ENCODE measurements at places on chromosomes 1 and 21. TPM values are rescaled to one million over a fixed set of nuclear protein-coding genes. Genes with fewer than 3 reads are reported as not detected.

GRCh38 chr21:43731476-43731875 lies 12.5 kb downstream of the PDXK start:
- DNase-seq: no peak

- DNase-seq: no peak
Observed at GRCh38 chr1:239647045-239647444, 260.7 kb downstream of the CHRM3 start.

DNA sequence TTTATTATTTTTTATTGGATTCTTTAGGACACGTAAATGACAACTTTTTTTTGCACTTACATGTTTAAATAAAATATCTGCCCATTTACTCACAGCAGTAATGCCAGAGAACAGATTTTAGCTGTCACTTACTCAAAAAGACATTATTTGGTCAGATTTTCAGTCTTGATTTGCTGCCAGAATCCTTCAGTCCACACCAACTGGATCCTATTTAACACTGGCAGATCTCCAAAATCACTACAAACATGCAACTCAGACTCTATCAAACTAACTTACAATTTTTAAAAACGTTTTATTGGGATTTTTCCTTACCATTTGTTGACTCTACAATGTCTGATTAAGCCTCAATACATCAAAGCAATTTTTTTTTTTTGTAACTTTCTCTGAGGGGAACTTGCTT lies 11.1 kb downstream of the ATP6V1G3 start:
- DNase-seq: no peak

GRCh38 chr1:154414606-154415005 lies 9.5 kb downstream of the IL6R start:
- DNase-seq: no peak

DNA sequence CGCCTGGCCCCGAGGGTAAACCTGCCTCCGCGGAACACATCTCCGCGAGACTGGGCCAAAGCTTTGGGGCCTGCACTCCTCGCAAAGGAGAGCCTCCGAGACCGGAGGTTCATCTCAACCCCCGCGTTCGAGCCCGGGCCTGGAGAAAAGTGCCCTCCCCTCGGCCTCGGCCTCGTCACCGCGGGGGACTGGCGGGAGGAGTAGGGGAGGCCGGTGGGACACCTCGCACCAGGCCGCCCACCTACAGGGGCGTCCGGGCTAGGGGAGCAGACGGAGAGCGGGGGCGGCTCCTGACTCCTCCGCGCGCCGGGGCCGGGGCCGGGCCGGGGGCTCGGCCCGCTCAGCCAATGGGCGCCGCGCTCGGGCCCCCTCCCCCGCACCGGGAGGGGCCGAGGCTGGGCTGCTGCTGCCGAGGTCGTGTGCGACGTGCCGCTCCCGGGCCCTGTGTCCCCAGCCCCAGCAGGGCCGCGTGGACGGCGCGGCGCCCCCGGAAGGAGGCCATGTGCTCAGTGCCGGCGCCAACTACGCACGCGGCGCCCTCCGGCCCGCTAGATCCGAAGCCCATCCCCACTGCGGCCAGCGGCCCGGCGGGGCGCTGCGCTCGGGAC lies 684 bp downstream of the SLC2A1 start:
- peak; percentile 89 for DNase-seq

DNA sequence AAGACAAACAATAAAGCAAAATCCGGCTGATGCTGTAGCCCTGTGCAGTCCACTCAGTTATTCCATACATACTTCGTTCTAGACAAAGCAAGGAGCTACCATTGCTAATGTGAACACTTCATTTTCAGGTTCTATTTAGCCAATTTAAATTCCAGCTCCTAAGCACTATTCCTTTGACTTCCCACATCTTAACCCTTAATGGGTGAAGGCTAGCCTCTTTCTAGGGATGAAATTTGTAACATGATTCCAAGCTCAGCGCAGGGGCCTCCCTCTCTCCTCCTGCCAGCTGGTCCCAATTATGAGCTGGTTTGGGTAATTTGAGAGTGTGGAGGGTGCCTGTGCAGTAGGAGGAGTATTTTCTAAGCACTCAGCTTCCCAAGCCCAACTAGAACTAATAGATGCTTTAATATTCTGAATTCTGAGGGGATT lies 53.9 kb upstream of the PTGFRN start:
- peak; percentile 67 for DNase-seq

DNA sequence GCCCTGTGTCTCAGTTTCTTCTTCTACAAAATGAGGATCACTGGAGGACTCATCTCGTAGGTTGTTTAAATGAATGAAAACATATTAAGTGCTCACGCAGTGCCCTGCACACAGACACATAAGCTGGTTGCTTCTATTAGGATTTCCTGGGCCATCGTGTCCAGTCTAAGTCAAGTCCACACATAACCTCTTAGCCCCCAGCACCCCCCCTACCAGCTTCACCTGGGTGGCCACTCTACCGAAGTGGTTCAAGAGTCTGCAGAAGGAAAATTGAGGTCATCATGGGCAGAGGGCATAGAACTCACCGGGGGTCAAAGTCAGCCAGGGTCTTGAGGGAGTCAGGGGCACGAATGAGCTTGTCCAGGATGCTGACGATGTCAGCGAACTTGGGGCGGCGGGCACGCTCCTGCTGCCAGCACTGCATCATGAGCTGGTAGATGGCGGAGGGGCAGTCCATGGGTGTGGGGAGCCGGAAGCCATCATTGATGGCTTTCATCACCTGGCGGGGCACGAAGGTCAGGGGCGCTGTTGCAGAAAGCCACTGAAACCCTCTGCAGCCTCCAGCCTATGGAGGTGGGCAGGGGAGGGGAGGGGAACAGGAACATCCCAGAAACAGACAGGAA lies 25.8 kb downstream of the EPHA2 start:
- no peak for DNase-seq

DNA sequence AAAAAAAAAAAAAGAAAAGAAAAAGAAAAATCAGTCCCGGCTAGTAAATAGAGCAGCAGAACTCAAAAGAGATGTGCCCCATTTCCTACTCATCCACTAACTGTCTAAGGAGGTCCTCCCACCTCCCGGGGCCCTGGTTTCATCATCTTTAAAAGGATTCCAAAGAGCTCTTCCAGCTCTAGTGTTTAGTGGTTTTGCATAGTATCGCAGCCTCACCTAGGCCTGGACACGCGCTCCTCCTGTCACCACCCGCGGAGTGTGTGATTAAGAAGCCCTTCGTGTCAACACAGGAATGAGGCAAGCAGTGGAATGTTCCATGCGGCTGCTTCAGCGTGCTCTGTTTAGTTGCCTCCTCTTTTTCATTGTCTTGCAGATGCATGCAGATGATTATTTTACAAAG lies 49.0 kb downstream of the LBR start:
- peak; percentile 10 for DNase-seq

DNA sequence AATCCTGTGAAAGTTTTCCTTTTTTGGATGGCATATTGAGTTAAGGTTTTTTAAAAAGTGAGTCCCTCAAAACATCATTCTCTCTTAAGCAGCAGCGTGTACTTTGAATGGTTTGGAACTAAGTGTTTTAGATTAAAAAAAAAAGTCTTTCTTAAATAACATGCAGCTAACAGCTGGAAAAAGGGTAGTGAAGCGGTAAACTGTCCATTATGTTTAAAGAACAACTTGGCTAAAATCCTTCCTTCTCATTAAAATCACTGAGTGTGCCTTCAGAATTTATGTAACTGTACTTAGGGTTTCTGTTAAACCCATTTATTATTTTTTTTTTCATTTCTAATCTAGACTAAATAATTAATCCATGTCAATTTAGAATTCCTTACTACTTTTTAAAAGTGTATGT lies 254.2 kb upstream of the ADAMTS5 start:
- DNase-seq: no peak

GRCh38 chr1:8845104-8846097 lies 28.0 kb upstream of the RERE start:
- no peak for DNase-seq

GRCh38 chr1:113046569-113046968 lies 26.4 kb upstream of the LRIG2 start:
- DNase-seq: no peak

GRCh38 chr21:42685036-42685435 lies 31.6 kb downstream of the PDE9A start:
- no peak for DNase-seq

GRCh38 chr1:19507516-19507915 lies 22.2 kb upstream of the CAPZB start:
- no peak for DNase-seq

GRCh38 chr1:207644852-207645634 lies at the start of gene CR1L:
Gene CR1L (plus strand): TSS chr1:207645133. CDS start chr1:207645234, 101 bp downstream.
- DNase-seq: peak; percentile 77

GRCh38 chr1:20584890-20585289 lies 4.0 kb upstream of the CDA start:
- no peak for DNase-seq

DNA sequence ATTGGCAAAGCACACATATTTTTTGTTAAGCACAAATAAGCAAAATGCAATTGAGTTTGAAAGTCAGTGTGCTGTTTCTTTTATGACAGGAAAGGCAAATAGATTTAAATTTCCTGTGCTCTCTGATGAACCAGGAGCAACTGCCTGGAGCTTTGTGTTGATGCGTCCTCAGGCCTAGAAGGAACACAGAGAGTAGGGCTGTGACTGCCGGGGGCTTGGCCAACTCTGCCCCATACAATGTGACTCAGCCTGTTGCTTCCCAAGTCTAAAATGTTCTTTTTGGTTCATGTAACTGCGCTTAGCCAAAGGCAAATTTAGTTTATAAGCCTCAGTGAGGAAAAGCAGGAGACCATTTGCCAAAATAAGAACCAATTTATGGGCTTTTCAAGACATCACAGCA lies 37.5 kb downstream of the TOR1AIP2 start:
- DNase-seq: no peak

DNA sequence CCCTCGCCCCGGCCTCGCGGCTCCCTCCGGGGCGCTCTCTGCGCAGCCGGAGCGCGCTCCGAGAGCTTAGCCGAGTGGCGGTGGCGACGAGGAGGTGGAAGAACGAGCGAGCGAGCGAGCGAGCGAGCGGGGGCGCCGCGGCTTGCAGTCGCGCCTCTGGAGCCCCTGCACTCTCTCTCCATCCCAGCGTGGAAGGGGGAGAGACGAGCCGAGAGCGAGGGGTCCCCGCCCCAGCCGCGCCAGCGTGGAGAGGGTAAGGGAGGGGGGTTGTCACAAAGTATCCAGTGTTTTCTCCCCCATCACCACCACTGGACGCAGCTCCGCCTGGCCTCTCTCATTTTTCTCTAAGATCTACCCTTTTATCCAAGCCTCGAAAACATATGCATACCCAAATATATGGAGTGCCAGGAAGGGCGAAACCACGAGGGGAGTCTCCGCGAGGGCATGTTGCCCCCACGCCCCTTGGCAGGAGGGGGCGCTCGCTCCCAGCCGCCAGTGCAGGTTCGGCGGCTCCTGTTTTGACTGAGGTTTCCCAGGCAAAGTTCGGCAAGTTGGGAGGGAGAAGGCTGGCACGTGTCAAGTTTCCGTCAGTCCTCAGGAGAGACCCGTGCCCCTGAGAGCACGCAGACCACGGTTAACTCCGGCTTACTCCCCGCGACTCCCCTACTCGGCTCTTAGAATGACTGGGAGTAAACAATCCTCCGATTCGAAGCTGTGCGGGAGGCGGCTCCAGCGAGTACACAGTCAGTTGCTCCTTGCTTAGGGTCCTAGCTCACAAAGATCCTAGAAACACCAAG lies 569 bp upstream of the DAB1 start:
- DNase-seq: peak; percentile 39

GRCh38 chr1:8352886-8353785 lies 35.2 kb downstream of the SLC45A1 start:
- no peak for DNase-seq

IGFN1 gene
- polyA plus RNA-seq: 3.6 TPM

KRTAP19-3 gene
- not detected for polyA plus RNA-seq

HTR6 gene
- not detected for polyA plus RNA-seq

AUNIP gene
- 0.31 TPM for polyA plus RNA-seq

CLCA4 gene
- 0.16 TPM for polyA plus RNA-seq

HSPA6 gene
- polyA plus RNA-seq: 21.1 TPM

CCDC30 gene
- polyA plus RNA-seq: 5.0 TPM

EFHD2 gene
- 175 TPM for polyA plus RNA-seq

LAMB3 gene
- 64.6 TPM for polyA plus RNA-seq

MYBPH gene
- 0.16 TPM for polyA plus RNA-seq

HSD11B1 gene
- polyA plus RNA-seq: 11.3 TPM

PTPRF gene
- 45.5 TPM for polyA plus RNA-seq

RPE65 gene
- polyA plus RNA-seq: not detected
